Activated effector memory CD4-positive, alpha-beta T cell treated with anti-CD3 and anti-CD28 coated beads, Interleukin-2, amount 50 U/mL, for 16 hours (primary cell): ENCODE measurements at places on chromosomes 12 and 14.

DNA sequence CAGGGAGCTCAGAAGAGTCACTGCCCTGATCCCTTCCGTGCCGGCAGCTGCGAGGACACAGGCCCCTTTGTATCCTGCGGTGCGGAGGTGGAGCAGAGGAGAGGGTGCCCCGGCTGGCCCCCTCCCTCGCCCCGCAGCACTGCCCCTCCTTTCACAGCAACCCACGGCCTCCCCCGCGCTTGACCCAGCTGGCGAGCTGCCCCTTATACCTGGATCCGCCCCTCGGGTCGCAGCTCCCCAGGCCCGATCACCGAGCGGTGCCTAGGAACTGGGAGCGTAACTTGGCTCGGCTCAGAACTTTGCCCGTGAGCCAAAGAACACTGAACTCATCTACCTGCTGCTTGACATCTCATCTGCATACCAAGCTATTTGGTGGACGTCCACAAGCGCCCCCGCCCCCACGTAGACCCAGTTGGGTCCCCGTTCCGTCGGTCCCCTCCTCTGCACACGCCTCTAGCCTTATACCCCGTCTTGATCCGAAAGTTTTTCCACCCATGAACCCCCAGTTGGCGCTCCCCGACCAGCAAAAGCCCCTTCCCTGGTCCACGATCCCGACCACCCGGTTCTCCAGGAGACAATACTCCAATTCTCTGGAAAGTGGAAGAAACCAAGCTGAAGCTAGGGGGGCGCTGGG, 697 bp upstream of the DNAJC14 start:
- peak; percentile 75 for DNase-seq

DNA sequence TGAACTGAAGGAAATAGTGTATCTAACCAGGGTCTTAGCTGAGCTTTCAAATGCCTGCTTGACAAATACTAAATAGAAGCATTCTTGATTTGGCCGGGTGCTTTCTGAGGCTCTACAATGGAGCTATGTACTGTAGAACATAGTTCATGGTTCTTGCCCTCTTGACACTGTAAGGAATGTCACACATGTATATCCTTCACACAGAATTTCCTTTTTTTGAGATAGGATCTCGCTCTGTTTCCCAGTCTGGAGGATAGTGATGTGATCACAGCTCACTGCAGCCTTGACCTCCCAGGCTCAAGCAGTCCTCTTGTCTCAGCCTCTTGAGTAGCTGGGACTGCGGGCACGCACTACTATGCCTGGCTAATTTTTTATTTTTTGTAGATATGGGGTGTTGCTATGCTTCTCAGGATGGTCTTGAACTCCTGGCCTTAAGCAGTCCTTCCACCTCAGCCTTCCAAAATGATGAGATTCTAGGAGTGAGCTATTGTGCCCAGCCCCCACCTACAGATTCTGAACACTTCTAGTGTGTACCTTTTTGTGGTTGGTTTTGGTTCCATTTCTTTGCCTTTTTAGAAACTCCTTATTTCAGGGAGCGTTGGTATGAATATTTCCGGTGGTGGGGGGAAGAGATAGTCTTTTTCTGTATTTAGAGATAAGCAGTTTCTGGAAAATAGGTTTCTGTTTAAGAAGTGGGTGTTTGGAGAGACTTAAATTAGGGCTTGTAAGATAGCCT, 4.2 kb downstream of the MLXIP start:
- DNase-seq = no peak

- DNase-seq = no peak
Observed at GRCh38 chr12:23887055-23887835, 62.2 kb downstream of the SOX5 start.

DNA sequence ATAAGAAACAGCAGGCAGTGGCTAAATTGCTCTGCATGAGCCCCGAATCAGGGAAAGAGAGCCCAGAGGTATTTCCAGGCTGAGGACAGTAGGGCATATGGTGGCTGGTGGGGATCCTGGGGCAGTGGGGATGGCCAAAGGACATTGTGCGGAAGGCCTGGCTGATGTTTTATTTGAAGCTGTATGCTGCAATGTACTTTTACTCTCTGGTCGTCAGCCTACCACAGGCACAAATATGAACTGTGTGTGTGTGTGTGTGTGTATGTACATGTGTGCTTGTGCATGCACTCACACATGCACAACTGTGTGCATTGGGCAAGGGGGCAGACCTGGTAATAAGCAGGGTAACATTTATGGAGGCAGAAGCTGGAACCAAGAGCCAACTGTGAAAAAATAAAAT, 74.7 kb upstream of the GZMB start:
- no peak for DNase-seq

DNA sequence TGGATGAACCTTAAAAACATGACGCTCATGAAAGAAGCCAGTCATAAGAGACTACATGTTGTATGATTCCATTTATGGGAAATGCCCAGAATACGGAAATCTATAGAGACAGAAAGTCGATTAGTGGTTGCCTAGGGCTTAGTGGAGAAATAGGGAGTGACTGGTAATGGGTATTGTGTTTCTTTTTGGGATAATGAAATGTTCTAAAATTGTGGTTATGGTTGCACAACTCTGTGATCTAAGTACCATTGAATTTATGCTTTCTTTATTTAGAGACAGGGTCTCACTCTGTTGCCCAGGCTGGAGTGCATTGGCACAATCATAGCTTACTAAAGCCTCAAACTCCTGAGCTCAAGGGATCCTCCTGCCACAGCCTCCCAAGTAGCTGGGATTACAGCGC, 8.0 kb downstream of the RBMS2 start:
- no peak for DNase-seq

GRCh38 chr14:57189070-57189469, 79.6 kb downstream of the EXOC5 start:
- no peak for DNase-seq

- DNase-seq = no peak
Observed at GRCh38 chr12:54199034-54199433, 10.2 kb upstream of the SMUG1 start.

DNA sequence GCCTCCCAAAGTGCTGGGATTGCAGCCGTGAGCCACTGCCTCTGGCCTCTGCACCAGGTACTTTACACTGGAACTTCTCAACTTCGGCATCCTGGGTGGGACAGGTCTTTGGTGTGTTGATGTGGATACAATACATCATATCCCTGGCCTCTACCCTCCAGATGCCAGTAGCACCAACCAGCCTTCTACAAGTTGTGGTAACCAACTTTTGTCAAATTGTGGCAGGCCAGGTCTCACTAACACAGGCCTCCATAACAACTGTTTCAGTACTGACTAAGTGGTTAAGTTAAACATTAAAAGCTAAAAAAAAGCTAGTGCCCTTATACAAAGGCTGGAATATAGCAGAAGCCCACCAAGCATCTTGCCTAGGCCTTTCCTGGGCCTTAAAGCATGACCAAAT, 232.9 kb downstream of the PCNX1 start:
- no peak for DNase-seq

DNA sequence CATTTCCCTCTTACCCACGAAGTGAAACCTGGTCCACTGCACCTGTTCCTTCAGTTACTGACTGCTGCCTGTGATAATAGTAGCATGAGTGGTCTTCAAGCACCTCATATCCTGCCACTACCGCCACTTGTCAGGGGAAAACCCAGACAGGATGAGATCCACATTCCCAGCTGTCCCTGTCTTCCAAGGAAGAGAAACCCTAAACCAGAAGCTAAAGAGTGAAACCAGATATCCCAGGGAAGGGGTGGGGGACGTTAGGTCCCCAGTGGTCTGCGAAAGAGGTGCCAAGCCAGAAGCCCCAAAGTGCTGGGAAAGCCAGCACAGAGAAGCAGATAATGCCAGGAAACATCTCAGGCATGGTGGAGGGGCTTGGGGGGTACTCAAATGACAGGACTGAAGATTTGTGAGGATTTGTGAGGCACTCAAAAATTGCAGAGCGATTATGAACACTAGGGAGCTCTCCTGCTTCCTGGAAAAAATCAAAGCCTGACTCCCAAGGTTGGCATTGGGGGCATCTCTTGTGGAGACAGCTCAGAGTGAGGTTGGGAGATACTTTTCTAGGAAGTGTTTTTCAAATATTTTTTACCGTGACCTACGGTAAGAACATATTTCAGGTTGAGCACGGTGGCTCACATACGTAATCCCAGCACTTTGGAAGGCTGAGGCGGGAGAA, 77.9 kb downstream of the TMEM30B start:
- no peak for DNase-seq

GRCh38 chr14:72600551-72601330, 293.2 kb downstream of the DPF3 start:
- DNase-seq = no peak

GRCh38 chr14:99749142-99749541, 44.1 kb upstream of the EML1 start:
- no peak for DNase-seq

- no peak for DNase-seq
Observed at GRCh38 chr12:116603546-116604177, 44.5 kb downstream of the MAP1LC3B2 start.

- DNase-seq = no peak
Observed at GRCh38 chr12:3891201-3891600, 18.0 kb upstream of the PARP11 start.

GRCh38 chr14:79906994-79907393, 304.3 kb downstream of the DIO2 start:
- DNase-seq = no peak

DNA sequence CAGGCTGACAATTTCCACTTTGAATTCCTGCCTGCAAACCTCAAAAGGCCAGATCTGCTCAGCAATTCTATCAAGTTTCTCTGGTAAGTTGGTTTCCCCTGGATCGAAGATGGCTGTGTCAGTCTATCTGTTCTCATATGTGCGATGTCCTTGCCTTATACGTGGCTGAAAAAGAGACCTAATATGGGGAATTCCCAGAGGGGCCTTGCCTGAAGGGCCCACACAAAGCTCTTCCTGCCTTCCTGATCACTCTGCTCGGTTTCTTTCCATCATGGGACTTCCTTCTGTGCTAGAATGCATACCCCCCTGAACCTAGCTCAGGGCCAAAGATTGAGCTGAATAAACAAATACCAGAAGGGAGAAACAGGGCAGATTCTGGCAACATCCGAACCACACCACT, 13.2 kb downstream of the TCL1B start:
- no peak for DNase-seq

- no peak for DNase-seq
Observed at GRCh38 chr12:27309293-27309994, 23.2 kb upstream of the BMAL2 start.

DNA sequence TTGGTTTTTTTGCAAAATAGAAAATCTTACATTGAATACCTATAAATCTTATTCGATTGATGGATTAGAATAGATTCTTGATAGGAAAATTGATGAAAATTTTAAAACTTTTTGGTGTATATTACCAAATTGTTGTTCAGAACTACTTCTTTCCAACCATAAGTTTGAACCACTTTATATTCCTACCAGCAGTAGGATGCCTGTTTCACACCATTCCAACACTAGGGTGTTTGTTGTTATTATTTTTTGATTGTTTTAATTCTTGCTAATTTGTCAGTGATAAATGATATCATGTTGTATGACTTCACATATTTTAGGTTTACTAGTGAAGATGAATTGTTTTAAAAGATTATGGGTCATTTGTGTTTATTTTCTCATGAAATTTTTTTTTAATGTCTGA, 43.4 kb downstream of the UTP20 start:
- no peak for DNase-seq

- no peak for DNase-seq
Observed at GRCh38 chr12:10068644-10069043, 30.1 kb downstream of the CLEC1A start.

DNA sequence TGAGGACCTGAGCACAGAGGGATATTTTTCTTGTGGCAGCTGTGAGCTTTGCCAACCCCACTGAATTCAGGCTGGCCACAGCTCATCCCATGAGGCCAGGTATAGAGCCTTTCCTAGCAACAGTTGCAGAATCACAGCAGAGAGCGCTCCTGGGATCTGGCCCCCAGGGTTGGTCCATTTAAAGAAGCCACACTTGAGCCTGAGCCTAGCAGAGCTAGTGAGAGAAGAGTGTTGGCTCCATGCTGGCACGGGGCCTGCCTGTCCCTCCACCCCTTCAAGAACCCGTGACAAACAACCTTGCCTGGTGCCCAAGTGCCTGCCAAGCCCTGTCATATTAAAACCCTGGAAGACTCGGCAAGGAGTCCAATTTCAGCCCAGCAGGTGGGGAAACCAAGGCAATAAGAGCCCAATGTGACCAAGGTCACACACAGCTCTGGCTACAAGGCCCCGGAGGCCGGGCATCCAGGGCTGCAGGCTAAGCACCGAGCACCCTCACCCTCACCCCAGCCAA, 91.6 kb downstream of the LRRC74A start:
- DNase-seq = no peak
